Anterior cingulate cortex (tissue), 58 donors: ENCODE measurements at places on chromosomes 16 and 17.

DNA sequence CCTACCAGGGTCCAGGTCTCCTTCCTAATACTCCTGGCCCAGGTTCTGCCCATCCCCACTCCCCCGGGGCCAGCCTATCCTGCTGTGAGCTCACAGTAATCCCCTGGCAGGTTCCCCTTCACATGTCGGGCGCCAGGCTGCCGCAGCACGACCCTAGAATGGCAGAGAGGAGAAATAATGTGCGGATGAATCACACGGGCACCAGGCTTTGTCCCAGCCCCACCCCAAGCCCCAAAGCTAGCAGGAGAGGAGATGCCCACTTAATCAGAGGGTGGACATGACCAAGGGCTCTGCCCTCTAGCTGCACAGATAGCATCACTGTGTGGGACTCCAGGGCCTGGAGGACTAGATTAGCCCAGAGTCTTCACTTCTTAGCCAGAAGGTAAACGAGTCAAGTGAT lies 39.5 kb downstream of the ST3GAL2 start:
- no peak for DNase-seq

DNA sequence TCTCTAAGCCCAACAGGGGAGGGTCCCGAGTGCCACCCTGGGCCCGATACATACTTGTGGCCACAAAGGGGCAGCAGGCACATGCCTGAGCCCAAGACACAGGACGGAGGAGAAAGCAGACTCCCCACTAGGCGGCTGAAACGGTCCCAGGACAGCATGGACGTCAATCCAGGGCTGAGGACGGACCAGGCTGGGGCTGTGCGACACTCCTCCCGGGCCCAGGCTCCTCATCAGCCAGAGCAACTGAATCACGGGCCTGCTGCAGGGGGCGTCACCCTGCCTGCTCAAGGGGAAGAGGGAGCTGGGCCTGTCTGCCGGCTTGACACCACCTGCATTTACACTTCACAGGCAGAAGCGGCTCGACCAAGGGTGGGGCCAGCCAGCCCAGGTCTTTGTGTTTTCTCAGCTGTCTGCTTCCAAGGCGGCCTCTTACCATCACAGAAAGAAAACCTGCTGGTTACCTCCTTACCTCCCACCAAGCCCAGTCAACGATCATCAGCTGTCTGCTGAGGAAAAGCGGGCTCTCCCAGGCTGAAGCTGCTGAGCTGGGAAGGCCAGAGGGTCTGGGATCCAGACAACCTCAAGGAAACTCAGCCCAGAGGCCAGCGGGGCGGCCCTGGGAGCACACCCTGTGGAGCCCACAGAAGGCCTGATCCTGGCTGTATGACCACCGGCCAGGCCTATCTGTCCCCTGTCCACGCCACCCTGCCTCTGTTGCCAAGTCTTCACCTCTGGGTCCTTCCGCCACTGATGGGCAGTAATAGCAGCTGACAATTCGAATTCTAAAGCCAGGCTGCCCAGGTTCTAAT lies 26.4 kb downstream of the KIFC3 start:
- DNase-seq, result no peak

DNA sequence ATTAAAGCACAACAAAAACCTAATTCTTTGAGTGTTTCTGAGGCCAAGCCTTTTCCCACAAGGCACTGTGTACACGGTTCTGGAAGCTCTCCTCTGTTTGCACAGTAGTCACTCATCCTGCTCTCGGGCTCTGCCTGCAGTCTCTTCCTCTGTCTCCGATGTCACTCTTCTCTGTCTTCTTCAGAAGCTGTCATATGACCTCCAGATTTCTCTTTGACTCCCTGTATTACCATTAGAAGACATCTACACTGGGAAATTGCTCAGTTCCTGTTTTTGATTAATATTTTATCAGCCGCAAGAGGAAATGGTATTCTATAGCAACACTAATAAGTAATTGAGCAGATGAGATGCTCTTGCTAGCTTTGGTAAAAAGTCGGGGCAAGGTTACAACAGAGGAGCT lies 422.9 kb downstream of the WWOX start:
- DNase-seq, result no peak

DNA sequence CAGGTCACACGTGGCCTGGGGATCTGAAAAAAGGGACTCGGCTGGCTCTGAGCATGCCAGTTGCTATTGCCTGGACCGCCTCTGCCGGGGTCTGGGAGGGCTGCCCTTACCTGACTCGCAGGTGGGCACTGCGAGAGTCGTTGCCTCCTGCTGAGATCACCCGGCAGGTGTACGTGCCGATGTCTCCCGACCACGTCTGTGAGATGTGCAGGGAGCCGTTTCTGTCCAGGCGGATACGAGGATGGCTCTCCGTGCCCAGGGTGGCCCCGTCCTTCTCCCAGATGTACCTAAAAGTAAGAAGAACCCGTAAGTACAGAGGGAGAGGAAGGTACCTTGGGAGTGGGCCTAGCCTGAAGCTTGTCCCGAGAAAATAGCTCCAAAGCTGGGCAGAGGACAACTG lies 112.0 kb upstream of the CDC42EP4 start:
- no peak for DNase-seq

DNA sequence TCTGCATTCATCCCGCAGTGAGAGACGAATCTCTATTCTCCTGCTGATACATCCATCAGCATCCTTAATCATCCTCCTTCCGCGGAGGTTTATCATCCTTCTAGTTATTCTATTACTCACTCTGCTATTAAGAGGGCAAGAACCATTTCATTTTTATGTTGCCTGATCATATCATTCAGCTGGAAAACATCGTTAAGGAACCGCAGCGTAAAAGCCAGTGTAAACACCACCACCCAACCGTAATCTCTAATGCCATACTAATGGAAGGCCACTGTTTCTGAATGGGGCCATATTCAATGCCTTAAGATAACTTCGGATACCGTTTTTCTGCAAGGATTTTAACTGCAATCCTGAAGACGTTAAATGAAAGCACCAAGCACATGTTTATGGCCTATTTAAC lies 36.7 kb upstream of the ERCC4 start:
- DNase-seq, result no peak

GRCh38 chr16:49158029-49158642 lies 123.5 kb downstream of the CBLN1 start:
- no peak for DNase-seq

- no peak for DNase-seq
These were observed 10.1 kb downstream of the IRF8 start for GRCh38 chr16:85908889-85909589.

GRCh38 chr16:57123974-57124674 lies 31.7 kb downstream of the CPNE2 start:
- no peak for DNase-seq

DNA sequence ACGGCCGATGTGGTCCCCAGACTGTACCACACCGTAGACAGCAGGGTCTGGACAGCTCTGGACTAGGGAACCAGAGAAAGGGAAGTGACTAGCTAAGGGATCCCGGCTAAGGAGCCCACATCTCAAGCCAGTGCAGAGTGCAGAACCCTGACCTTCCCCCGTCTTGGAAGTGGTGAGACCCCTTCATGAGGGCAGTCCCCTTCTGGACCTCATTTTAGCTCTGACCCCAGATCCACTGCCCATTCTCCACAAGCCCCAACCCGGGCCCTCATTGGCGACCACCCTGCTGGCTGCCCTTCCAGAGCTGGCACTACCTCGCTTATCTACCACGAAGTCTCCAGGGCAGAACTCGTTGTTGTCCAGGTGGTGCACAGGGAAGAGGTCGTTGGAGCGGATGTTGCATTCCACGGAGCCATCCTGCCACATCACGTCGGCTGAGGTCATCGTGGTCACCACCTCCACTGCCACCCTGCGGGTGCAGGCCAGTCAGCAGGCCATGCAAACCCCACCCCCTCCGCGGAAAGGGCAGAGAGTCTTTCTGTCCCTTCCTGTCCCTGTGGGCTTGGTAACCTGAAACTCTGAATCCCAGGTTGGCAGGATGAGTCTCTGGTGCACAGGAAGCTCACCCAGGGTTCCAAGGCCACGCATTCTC lies 14.2 kb downstream of the SPHK1 start:
- DNase-seq, result no peak

GRCh38 chr17:15409721-15410250 lies 57.6 kb downstream of the CDRT4 start:
- DNase-seq, result no peak

DNA sequence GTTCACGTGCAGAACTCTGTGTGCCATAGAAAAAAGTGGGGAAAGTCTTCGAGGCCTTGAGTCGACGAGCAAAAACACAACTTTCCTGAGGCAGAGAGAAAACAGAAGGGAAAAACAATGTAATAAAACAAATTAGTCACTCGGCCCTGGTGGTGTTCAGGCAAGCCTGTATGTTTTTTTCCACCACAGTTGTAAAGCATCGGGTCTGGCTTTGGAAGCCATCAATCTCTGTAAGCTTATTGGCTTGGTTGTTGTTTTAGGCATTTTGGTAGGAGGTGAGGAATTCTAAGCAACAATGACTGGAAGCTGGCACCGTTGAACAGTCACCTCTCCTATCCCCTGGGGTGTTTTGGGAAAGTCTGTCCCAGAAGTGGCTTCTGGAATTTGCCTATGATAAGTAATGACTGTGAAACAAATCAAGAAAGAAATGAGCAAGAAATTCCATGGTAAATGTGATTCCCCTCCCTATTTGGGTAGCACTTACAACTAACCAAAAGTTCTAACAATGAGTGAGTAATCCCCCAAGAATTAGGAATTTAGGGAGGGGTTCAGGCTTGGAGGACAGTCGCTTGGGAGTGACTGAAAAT lies 2.8 kb downstream of the CDH13 start:
- DNase-seq, result no peak

DNA sequence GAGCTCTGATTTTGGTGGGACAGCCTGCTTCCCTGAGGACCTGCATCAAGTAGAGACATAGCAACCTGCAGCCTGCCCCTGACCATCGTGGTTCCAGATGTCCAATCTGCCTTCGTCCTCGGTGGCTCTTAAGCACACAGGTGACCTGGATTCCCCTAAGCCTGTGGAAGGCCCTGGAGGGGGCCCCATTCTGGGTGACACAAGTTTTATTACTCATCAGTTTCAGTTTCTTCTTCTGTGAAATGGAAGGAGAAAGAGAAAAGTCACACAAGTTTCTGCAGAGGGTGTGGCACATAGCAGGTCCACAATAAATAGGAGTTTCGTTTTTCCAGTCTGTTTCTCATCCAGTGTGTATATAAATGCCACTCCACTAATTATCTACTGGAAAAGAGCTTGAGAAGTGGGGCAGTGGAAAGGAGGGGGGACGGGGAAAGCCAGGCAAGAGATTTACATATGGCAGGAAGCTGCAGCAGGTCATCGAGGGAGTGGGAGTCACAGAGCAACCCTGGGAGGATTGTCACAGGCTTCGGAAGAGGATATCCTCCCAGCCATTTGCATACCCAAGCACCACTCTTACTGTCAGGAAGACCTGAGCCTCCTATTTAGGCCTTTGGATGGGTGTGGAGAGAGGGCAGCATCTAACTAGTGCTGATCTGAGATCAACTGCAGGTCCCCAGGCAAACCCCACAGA lies 10.0 kb upstream of the NOS2 start:
- DNase-seq, result no peak

- no peak for DNase-seq
These were observed 46.8 kb downstream of the OMG start for GRCh38 chr17:31250229-31250628.

DNA sequence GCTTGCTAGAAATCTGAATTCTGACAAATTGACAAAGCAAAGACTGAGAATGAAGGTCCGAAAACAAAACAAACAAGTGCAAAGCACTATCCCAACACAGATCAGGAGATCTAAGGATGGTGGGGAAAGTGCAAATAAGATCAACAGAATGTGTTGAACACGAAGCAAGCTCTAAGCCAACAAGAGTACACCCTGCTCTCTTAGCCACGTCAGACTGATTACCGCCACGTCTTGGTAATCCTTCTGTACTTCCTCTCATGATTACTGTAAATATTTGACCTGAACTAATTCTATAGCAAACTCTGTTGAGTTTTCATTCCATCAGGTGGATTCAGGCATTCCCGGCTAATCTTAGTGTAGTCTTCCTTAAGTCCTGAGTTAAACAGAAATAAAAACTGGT lies 34.3 kb upstream of the ERCC4 start:
- DNase-seq, result no peak

DNA sequence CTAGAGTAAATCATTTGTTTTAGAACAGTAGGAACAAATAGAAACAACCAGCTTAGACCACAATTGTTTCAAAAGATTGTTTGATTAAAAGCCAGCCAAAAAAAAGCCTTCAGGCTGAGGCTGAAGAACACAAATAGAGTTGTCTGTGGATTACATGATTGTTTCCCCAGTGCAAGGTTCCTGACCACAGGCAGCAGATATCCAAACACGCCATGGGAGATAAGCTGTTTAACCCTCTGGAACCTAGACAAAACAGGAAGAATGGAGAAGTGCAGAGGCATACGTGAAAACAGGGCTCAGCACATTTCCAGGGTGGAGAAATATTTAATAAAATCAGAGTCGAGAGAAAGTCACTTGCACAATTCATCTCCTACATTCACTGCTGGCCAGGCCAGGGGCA lies 21.0 kb downstream of the ATPAF2 start:
- no peak for DNase-seq

GRCh38 chr17:27764589-27764988 lies 35.7 kb downstream of the NOS2 start:
- DNase-seq, result no peak

DNA sequence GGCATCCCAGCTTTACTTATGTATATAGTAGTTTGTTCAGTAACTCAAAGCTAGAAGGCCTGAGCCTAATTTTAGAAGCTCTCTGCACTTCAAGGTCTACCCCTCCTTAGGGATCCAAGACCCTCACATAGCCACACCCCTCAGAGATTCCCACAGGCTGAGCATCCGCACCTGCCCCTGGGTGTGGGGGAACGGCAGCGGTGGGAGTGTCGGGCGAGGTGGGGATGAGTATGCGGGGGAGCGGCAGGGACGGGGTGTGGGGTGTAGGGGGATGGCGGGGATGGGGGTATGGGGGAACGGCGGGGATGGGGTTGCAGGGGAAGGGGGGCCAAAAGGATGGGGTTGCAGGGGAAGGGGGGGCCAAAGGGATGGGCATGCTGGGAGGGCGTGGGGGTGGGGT lies 24.9 kb upstream of the BEAN1 start:
- no peak for DNase-seq

DNA sequence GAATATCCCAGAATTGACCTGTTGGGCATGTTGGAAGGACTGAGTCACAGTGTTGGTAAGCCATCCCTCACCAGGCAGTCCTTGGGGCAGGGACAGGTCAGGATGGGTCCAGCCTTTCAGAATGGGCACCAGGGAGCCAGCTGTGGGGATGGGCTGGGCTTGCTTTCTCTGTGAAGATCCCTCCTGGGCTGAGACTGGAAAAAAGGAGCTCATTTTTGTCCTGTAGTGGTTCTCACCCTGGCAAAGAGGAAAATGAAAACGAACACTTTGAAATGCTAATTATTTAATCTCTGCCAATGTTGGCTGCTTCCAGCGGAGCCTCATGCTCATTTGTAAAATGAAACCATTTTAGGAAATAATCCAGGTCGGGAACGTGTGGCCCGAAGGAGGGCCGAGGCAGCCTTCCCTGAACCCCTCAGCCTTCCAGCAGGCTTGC lies 237.5 kb upstream of the SALL1 start:
- no peak for DNase-seq
